ENCODE measurements at places on chromosomes 2 and 18.

- peak; percentile 38 for DNase-seq
These were observed 29.2 kb upstream of the TEX44 start for GRCh38 chr2:231563378-231563961.

- DNase-seq = peak; percentile 57
These were observed 33.8 kb downstream of the CCDC93 start for GRCh38 chr2:117979911-117980701.

- no peak for DNase-seq
These were observed 87.7 kb upstream of the HAAO start for GRCh38 chr2:42879913-42880737.

GRCh38 chr18:22417496-22418188, at the start of gene CTAGE1:
TSS of gene CTAGE1 (minus strand) at chr18:22417915. CDS start at chr18:22417811, 104 bp downstream.
- DNase-seq = no peak

DNA sequence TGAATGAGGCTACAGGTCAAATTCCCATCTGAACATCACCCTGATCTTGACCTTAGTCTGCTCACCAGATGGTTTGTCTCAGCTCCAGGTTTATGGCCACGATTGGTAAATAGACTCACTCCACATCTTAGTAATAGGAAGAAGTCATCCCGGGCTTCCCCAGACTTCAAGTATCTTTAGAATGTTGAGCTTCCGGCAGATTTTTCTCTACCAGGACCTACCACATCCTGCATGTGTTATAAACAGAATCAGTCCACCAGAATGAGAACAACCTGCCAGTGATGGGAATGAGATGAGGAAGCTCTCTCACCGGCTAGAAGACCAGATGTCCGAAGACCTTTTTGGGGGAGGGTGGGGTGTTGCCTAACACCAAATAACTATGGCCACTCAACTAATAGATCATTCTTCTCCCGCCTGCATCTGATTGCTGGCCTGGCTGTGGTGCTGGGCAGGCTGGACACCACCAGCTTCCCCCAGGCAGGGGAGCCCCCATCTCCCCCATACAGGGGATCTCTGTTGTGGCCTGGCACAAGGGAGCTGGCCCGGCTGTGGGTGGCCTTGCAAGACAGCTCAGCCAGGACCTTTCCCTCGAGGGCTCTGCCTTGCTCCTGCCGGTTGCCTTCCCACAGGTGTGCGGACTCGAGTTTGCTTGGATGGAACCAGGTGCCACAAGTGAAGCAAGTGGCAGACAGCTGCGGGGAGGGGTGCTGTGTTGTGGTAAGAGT, 88.5 kb downstream of the SH3RF3 start:
- no peak for DNase-seq
